ENCODE measurements at places on chromosomes 3 and 15. TPM values are rescaled to one million over a fixed set of nuclear protein-coding genes. Genes with fewer than 3 reads are reported as not detected.

DNA sequence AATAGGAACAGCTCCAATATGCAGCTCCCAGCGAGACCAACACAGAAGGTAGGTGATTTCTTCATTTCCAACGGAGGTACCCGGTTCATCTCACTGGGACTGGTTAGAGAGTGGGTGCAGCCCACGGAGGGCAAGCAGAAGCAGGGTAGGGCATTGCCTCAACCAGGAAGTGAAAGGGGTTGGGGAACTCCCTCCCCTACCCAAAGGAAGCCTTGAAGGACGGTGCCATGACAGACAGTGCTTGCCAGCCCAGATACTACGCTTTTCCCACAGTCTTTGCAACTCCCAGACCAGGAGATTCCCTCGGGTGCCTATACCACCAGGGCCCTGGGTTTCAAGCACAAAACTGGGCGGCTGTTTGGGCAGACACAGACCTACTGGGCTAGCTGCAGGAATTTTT lies 576.9 kb upstream of the NECTIN3 start:
- no peak for DNase-seq

GRCh38 chr3:1251282-1252060 lies 158.6 kb downstream of the CNTN6 start:
- no peak for DNase-seq

DNA sequence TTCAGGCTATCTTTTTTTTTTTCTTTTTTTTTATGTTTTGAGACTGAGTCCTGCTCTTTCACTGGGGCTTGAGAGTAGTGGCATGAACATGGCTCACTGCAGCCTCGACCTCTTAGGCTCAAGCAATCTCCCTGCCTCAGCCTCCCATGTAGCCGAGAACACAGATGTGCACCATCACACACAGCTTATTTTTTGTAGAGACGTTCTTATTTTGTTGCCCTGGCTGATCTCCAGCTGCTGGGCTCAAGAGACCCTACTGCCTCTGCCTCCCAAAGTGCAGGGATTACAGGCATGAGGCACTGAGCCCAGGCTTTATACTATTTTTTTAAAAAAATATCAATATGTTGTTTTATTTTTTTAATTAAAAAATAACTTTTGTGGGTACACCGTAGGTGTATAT lies 467.3 kb downstream of the CADM2 start:
- DNase-seq, result no peak

DNA sequence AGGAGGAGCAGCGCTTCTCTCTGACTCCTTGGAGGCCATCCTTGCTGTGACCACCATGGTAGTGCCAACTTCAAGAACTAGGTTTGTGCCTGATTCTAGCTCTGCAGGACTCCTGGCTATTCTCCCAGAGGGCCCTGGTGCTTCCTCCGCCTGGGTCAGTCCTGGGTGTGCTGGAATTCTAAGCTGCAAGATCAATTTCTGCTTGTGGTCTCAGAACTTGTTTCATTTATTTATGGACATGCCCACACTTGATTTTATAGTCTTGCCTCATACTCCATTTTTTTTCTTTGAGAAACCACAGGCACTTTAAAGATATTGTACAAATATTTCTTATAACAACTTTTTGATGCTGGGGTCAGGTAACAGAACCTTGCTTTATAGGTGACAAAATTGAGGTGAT lies 87.6 kb downstream of the PDCD6IP start:
- no peak for DNase-seq

GRCh38 chr15:37056177-37057121 lies 43.9 kb downstream of the MEIS2 start:
- DNase-seq, result peak; percentile 81

DNA sequence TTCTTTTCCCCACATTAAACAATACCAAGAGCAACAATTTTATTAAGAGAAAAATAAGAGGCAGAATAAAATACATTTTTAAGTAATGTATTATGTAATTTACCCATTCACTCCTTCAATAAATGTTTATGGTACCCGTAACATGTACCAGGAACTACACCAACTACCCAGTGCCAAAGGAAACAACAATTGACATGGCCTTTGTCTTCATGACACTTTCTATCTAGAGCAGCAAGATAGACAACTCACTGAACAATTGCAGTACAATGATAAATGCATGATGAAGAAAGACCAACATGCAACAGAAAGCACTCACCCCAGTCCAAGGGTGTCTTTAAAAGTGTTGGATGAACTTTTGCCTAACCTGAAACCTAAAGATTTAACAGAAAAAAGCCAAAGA lies 493.8 kb downstream of the IGSF11 start:
- no peak for DNase-seq

DNA sequence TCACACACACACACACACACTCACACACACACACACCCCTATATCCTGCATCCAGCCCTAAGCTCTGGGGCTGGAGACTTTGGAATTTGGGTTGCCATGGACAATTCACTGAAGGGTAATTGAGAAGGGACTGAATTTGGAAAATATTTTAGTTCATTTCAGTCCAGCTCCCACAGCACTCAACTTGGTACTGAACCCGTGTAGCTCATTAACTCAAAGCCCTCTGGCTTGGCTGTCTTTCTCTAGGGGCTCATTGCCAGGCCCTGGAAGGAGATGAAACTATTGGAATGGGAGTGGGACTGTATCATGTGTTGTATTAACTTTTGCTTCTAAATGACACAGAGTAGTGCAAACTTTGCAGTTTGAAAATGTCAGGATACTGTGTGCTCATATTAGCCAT lies 157.3 kb downstream of the EPHB1 start:
- DNase-seq, result no peak

DNA sequence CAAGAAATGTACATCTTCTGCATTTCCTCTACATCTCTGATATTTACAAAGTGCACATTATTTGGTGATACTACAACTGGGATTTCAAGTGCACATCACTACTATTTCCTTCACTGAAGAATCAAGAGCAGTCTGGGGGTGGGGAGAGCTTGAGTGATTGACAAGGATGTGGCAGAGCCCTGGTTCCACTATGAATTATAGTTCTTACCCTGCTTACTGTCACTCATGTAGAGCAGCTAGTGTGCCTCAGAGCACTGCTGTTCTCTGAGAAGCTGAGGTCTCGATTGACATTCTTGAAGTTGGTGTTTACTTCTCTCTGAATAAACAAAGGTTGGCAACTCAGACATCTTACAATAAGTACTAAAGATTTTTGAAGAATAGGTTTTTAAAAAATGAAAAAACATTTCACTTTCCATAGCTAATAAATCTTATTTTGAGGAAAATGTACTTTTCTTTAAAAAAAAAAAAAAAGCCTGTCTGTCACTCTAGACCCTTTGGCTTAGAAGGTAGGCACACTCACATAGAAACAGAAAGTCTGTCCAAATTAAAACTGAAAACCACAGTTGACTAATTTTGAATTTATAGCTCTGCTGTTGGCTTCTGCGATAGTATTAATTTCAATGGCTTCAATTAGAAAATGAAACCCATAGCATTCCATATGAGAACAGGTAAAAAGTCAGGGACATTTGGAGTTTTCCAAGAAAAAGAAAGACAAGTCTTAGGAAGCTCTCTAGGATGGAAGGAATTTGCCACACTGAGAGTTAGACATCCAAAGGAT lies 5.6 kb downstream of the GREM1 start:
- DNase-seq, result no peak

GRCh38 chr3:168049367-168049974 lies 46.3 kb downstream of the GOLIM4 start:
- DNase-seq, result no peak

DNA sequence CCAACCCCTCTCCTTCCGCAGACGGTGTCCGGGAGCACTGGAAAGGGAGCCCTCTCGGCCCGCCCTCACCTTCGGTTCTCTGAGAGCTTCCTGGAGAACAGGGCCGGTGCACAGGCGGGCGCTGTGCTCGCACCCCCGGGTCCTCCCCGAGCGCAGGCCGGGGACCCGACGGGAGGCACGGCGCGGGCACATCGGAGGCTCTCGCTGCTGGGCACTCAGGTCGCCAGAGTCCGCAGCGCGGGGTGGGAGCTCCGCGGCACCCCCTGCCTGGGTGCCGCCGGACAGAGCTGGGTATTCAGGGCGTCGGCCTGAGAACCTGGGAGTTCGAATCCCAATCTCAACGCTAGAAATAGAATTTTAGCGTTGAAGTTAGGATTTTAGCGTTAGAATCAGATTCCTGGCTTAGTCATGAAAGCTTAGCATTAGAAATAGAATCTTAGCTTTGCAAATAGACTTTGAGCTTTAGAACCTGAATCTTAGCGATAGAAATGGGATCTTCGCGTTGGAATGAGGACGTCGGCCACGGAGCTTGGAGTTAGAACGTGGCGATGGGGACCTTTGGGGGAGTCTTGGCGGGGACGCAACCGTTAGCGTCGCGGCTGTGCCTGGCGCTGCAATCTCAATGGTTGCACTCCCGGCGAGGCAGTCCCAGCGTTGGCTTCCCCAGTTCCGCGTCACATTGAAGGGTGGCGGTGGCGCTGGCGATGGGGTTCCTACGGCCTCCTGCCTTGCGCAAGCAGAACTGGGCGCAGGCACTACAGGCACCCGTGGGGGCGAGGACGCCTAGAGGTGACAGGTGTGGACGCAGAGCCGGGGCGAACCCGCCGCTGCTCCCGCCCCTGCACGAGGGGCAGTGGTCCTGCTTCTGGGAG lies 549 bp downstream of the TRH start:
- peak; percentile 90 for DNase-seq

- no peak for DNase-seq
Measured at GRCh38 chr3:40185029-40185695, 124.3 kb upstream of the EIF1B start.

DNA sequence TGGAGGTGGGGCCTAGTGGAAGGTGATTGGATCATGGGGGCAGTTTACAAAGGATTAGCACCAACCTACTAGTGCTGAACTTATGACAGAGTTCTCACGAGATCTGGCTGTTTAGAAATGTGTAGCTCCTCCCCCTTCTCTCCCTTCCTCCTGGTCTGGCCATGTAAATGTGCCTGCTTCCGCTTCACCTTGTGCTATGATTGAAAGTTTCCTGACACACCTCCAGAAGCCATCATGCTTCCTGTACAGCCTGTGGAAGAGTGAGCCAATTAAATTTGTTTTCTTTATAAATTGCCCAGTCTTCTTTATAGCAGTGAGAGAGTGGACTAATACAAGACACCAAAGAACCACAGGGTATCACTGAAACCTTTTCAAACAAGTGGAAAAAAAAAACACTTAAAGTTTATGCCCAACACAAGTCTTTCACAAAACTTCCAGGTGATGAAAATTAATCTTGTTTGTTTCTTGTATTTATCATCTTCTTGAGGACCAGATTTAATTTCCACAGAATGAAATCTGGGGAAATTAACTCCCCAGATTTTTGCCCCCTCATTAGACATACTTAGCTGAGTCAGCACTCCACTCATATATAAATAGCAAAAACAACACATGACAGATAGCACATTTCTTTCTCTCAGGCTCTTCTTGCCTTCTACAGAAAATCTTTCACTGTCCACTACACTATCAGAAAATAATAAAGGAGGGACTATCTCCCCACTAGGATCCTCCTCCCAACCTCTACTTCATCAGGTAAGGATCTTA lies 847.2 kb downstream of the TUSC7 start:
- DNase-seq, result no peak

Gene ELL3
- total RNA-seq, result 2.2 TPM

Gene CLK3
- total RNA-seq, result 42.3 TPM

Gene DAPK2
- total RNA-seq, result 3.1 TPM

Gene ITIH3
- 16.1 TPM for total RNA-seq

Gene AHSG
- total RNA-seq, result not detected

Gene TF
- 1.0 TPM for total RNA-seq

Gene HRH1
- 11.4 TPM for total RNA-seq

Gene IL16
- 21.8 TPM for total RNA-seq

Data from posterior vena cava (tissue), 2 donors.